Ovary (tissue), 10 donors: ENCODE measurements at places on chromosomes 11 and 22. TPM values are rescaled to one million over a fixed set of nuclear protein-coding genes. Genes with fewer than 3 reads are reported as not detected.

DNA sequence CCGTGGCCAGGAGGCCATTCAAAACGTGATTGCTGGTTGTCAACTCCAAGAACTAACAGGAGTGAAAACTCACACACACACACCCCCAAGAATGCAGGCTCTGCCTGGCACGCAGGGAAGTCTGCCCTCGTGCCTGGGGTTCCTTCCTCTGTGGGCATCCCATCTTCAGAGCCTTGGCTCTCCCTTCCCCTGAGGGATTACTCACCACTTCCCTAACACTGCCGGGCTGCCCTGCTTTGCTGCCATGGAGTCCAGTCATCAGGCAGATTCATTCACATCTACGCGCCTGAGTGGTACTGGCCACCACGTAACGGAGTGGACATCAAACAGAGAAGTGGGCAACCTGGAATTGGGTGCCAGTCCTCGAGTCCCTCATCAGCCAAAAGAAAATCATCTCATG lies 120.7 kb upstream of the TMEM45B start:
- DNase-seq = no peak

DNA sequence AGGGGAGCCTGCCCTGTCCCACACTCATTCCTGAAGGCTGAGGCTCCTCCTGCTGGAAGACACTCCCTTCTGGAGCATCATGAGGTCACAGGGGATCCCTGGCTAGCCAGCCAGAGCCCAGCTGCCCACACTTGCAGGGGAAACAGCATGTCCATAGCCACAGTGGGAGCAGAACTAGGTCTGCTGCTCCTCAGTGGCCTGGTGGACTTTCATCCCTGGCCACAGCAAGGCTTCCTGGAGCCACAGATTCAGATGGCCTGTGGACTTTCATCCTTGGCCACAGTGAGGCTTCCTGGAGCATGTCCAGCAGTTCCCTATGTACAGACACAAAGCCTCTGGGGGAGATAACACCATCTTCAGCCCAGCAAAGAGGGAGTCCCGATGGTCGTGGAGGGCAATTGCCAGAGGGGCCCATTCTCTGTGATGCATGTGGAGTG lies 5.9 kb upstream of the APOL6 start:
- DNase-seq = peak; percentile 66

The OR8B8 gene
- not detected for total RNA-seq

The HTR3A gene
- total RNA-seq = not detected

The SUSD2 gene
- total RNA-seq = 2.6 TPM

The MUC6 gene
- 0.45 TPM for total RNA-seq

The LMNTD2 gene
- 2.0 TPM for total RNA-seq
